GM23338 (cell line): ENCODE measurements at places on chromosomes 13 and 19. TPM values are rescaled to one million over a fixed set of nuclear protein-coding genes. Genes with fewer than 3 reads are reported as not detected.

DNA sequence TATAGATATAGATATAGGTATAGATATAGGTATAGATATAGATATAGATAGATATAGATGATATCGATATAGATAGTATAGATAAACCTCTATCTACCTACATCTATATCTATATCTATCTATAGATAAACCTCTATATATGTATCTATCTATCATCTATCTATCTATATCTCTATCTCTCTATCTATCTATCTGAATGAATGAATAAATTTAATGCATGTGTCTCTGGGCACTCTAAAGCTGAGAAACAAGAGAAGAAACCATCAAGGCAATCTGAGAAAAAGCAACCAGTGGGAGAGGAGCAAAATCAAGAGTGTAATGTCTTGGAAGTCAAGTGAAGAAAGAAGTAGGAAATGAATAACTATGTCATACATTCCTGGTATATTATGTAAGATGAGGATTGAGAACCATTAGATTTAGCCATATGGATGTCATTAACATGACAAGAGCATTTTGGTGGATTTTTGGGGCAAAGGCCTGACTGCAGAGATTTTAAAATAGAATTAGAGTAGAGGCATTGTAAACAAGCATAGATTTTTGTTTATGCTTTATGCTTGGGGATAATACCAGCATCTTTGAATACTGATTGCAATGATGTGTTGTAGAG lies 1262.7 kb upstream of the MIR17HG start:
- DNase-seq = no peak

DNA sequence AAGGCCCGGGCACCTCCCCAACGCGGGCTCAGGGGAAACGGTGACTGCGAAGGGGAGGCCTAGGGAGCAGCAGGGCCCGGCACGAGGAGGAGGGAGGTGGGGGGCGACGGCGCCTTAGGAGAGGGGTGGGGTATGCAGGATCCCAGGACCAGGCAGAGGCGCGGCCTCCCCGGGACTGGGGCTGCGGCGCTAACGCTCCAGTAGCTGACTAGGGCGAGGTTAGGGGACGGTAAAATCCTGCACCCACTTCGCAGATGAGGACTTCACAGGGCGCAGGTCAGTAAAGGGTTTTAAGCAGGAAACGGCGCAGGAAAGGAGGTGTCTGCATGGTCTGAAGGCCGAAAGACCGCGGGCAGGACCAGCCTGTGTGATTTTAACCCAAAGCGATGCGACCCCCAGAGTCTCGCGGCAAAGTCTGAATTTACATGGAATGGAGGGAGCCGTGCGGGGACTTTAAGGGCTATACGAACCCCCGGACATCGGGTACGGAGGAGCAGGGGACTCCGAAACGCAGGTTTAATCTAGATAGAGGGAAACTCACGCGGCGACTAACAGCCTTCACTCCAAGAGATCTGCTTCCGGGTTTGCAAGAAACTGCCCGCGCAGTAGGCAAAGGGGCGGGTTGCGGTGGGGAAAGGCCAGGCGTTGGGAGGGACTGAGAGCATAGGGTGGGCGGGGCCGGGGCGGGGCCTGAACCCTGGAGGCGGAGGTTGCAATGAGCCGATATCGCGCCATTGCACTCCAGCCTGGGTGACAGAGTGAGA lies at the start of gene ZNF665:
ZNF665 (minus strand) TSS at position 588 of the 764 bp plus-strand sequence. CDS start 10,460 bp downstream, outside the sequence.
- peak; percentile 95 for DNase-seq

DNA sequence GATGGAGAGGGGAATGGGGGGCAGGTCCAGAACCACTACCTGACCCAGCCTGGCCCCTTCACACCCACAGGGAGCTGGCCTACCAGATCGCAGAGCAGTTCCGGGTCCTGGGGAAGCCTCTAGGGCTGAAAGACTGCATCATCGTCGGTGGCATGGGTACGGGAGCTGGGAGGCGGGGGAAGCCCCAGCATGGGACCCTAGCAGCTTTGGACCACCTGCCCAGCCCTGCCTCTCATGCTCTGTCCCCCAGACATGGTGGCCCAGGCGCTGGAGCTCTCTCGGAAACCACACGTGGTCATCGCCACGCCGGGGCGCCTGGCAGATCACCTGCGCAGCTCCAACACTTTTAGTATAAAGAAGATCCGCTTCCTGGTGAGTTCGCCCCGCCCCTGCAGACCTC lies 2.1 kb downstream of the DDX49 start:
- no peak for DNase-seq

DNA sequence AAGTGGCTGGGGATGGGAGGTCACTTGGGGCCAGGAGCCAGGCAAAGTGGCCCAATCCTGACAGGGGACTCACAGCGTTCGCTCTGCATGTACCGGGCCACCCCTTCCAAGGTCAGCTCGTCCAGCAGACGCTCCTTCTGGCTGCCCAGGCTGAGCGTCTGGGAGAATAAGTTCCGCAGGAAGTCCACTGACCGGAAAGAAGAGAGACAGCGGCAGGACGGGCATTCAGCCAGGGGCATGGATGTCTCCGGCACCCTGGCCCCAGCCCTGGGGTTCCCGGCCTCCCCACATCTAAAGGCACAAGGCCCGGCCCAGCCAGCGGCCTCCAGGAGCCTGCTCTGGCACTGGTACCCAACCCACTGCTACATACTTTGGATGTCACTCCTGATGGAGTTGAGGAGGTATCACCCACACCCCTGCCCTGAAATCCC lies 6.1 kb downstream of the SIRT2 start:
- DNase-seq = no peak

GRCh38 chr19:31659897-31660210 lies 310.6 kb upstream of the TSHZ3 start:
- DNase-seq = no peak

DNA sequence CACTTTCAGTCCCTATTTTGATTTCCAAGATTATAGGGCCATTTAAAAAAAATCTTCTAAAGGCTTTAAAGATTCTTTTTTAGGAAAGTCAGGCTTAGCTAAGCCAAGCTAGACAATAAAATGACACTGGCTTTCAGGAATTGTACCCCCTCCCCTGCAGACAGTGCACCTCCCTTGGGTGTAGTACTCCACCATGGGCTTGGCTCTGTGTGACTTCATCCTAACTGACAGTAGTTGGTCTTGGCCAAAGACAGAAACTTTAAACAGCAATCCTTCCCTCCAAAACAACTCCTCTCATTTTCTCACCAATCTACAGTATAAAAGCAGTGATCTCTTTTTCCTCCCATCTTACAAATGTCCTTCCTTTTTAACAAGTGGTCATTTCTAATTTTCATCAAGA lies 283.0 kb downstream of the DNAJC15 start:
- DNase-seq = no peak

Gene CLIP3
- 12.4 and 19.1 TPM in 2 replicates for total RNA-seq

GRCh38 chr13:21399741-21400140 lies 59.4 kb downstream of the ZDHHC20 start:
- no peak for DNase-seq

DNA sequence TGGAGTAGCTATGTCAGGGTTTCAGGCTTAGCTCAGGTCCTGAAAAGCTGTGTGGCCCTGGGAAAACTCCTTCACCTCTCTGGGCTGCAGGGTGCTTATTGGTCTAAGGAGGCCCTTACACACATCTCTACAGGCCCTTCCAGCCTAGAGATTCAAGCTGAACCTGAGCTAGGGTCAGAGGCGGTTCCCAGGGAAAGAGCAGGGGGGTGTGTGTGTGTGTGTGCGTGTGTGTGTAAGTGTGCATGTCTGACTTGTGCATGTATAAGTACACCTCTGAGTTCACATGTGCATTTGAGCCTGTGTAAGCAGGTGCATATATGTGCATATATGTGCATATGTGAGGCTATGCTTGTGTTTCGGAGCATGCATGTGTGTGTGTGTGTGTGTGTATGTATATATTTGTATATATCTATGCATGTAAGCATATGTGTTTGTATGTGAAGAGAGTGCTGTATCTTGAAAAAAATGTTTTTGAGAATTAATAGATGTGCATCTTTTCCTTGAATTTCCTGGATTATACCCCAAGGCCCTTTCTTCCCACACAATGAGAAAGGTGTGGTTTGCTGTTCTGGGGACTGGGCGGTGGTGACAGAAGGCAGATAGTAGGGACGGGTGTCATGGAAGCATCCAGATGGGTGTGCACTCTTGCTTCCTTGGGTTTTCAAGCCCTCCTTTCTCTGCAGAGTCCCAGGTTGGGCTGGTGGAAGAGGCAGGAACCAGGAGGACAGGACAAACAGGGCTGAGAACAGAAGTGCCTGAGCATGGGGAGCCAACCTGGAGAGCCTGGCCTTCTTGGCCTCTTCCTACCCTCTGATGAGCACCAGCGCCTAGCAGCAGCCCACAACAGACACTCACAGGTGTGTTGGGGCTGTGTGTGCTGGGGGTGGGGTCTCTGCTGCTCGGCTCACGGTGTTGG lies 150.3 kb upstream of the TSHZ3 start:
- DNase-seq = no peak

GRCh38 chr13:107322228-107322627 lies 754.3 kb upstream of the ARGLU1 start:
- no peak for DNase-seq

- DNase-seq = no peak
Observed at GRCh38 chr13:39929583-39929982, 274.1 kb downstream of the COG6 start.

- no peak for DNase-seq
Observed at GRCh38 chr19:29837448-29837981, 25.7 kb downstream of the CCNE1 start.

GRCh38 chr19:1141944-1142343 lies 32.1 kb downstream of the SBNO2 start:
- DNase-seq = no peak

Gene FREM2
- 29.6 and 29.8 TPM in 2 replicates for total RNA-seq

GRCh38 chr13:89790696-89791095 lies 1556.8 kb upstream of the MIR17HG start:
- DNase-seq = no peak

Gene FCAR
- total RNA-seq = not detected in 2 replicates

Gene CADM4
- total RNA-seq = 21.2 and 26.0 TPM in 2 replicates

DNA sequence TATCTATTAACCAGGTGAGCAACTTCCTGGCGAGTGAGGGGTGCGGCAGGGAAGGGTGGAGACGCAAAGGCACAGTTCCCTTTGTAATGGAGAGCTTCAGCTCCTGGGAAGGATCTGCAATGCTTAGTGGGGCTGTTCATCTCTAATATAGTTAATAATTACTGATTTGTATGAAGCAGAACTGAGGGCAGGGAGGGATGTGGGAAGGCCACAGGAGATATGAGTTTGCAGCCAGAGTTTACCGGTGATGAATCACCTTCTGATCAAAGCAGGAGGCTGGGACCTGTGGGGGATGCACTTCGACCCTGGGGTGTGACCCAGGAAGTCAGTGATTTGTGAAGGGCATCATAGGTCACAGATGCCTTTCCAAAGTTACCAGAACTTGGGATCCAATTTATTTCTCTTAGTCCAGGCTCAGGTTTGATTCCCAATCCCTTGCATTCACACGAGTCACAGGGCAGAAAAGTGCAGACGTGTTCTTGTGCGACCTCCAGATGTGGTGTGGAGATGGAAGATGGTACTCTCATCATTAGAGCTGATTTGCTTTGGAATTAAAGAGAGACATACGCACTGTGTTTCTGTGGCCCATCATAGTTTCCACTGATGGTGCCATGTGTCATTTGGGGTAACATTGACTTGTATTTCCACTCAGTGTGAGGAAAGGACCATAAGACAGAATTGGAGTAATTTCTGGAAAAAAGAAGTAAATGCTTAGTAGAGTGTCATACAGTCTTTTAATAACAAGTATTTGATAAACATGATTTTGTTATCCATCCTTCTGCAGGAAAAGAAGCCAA lies 55.0 kb downstream of the LRCH1 start:
- DNase-seq = no peak

DNA sequence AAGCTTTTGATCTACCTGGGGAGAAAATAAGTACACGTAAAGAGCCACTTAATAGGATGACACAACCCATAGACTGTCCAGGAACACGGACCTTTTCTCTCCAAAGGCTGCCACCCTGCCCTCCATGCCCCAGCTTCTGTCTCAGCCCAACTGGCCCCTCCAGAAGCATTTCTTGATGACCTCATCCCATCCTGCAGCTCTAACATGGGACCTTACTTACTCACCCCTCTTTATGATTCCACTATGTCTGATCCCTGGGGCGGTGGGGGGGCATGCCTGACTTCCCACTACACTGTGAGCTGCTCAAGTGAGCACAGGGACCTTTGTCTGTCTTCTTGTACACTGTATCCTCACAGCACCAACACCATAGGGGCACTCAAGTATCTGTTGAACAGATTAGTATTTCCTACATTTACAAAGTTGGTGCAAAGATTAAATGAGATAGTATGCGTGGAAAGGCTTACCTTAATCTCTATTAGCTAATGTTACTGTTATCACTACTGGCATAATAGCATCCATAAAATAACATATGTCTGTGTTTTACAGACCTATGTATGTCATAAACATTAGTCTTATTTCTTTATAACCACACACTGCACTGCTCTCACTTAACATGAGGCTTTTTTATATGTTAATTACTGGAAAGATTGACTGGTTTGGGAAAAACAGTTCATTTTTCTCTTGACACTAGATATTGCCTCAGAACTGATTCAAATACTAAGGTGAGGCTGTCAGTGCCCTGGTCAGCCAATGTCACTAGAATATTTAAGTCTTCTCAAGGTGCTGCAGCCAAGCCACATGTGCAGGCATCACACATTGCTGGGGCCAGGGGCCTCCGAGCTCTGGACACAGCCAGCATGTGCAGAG lies 100.9 kb downstream of the FOXO1 start:
- DNase-seq = no peak

DNA sequence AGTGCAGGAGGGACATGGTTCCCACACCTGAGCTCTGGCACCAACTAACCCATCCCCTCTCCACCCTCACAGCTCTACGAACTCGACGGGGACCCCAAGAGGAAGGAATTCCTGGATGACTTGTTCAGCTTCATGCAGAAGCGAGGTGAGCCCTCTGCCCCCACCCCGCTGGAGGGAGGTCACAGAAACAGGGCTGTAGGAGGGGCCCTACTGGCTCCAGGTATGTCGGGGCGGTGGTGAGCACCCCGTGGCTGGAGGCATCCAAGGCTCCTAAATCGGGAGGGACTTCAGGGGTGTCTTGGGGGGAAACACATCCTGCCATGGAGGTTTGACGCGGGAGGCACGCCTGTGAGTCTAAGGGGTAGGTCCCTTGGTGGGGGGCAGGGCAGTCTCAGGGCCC lies 24.1 kb upstream of the WDR18 start:
- peak; percentile 77 for DNase-seq

DNA sequence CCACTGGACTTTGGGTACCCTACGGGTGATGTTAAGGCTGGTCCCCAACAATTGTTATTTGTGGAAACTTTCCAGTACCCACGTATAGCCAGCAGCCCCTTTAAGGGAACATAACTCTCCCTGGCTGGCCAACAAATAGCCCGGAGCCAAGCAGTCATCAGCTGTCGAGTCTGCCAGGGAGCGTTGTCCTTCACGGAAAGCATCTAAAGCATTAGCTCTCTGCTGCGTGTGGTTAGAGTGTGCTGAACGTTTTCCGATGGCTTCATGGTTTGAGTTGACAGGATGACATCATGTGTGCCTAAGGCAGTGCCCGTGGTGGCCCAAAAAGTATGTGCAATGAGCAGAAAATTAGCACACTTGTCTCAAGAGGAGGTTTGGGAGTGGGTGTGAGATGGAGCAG lies 3.3 kb upstream of the ZNF556 start:
- no peak for DNase-seq
